CD4-positive, alpha-beta T cell treated with Interleukin-17A for 4 hours (primary cell): ENCODE measurements at places on chromosomes 6 and 20.

DNA sequence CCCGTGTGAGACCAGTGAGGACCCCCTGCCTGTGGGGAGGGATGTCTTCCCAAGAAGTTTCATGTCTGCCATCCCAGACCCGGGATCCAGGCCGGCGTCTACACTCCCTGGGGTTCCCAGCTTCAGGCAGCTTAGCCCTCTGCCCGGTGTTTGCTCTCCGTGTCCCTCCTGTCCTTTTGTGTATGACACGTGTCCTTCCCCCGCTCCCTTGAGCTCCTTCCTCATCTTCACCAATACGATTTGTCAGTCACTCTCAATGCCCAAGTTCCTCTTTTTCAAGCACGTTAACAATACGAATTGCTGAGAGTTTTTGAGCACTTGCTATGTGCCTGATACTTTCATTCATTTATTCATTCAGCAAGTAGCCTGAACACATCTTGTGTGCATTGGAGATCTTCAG lies 115.6 kb upstream of the PTPN1 start:
- DNase-seq: no peak

DNA sequence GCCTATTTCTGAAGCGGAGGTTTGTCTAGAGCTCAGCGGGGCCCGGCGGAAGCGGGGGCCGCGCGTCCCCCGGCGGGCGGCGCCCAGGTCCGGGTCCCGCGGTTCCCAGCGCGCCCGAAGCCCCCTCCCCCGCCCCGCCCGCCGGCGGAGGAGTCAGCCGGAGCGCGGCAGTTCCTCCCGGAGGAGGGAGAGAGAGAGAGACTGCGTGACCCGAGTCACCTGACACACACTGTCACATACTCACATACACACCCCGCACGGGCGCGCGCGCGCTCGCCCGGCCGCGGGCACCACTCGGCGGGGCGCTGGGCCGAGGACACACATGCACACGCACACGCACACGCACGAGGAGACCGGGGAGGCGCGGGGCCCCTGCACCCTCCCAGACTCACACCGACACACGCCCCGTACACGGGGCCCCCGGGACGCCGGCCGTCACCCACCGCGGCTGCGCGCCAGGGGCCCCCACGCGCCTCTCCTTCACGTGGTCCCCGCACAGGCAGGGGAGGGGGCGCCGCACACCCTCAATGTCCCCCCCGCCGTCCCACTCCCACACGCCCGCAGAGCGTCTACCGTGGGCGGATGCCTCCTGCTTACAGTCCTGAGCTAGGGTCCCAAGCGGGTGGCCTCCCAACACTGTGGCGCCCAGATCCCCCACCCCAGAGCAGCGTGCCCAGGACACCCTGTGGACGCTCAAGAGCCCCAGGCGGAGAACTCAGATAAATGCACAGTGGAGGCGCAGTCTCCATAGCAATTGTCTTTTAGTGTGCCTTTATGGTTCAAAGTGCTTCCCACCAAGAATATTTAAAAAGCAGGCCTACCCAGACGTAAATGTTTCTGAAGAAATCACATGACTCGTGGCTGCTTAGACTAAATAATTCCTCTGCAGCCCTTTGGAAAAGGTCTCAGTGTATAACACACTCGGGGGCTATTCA lies at the start of gene RRAGD:
Gene RRAGD (minus strand): TSS at position 203 of the 935 bp plus-strand sequence. CDS start 280 bp downstream, outside the sequence.
- peak; percentile 73 for DNase-seq

GRCh38 chr20:48405909-48406308 lies 421.9 kb downstream of the PREX1 start:
- no peak for DNase-seq

- no peak for DNase-seq
These were observed 36.8 kb upstream of the CDKAL1 start for GRCh38 chr6:20497216-20498040.

DNA sequence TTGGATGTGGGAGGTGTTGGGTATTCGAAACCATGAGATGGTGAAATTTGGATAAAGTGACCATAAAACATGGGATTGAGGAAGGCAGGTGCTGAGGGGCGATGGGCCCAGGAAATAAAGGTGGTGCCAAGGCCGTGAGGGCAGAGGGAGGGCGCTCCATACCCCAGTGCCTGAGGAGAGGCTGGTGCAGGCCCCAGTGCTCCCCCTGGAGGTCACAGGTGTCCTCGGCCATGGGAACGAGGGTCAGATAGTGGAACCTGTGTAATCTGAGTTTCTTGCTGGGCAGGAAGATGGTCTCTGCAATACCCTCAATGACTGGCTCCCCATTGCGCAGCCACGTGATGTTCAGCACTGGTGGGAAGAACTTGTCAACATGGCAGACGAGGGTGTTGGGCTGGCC lies 16.2 kb downstream of the HLA-DPB1 start:
- peak; percentile 61 for DNase-seq
